ENCODE measurements at places on chromosomes 7 and 10. TPM values are rescaled to one million over a fixed set of nuclear protein-coding genes. Genes with fewer than 3 reads are reported as not detected.

- no peak for DNase-seq
Measured at GRCh38 chr10:132107949-132108877, 42.5 kb downstream of the JAKMIP3 start.

DNA sequence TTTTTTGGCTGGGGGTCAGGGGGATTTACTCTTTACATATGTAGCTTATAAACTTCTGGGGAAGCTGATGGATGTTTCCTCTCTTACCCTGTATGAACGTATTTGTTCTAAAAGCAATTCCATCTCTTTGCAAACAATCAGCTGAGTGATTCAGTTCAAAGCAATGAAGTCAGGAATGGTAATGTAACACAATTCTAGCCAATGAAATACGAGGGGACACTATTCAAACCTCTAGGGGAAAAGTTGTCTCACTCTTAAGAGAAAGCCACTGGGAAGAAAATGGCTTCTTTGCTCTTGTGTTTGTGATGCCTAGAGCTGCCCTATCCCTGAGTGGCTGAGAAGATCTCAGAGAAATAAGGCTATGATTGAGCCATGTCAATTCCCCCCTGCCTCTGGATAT is 134.8 kb upstream of the SEMA3C start:
- DNase-seq = no peak

GRCh38 chr7:145031162-145031561 is 195.3 kb upstream of the TPK1 start:
- DNase-seq = no peak

CEP55 gene
- 198 TPM for total RNA-seq

GRCh38 chr10:31273789-31274188 is 45.2 kb upstream of the ZEB1 start:
- DNase-seq = no peak

DNA sequence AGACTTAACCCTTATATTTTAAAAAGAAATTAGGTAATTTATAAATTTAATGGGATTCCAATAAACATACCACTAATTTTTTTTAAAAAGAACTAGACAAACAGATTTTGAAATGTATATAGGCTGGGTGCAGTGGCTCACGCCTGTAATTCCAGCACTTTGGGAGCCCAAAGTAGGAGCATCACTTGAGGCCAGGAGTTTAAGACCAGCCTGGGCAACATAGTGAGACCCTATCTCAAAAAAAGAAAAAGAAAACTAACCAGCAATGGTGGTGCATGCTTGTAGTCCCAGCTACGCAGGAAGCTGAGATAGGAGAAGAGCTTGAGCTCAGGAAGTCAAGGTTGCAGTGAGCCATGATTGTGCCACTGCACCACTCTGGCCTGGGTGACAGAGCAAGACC is 62.7 kb downstream of the EZH2 start:
- DNase-seq = no peak

DNA sequence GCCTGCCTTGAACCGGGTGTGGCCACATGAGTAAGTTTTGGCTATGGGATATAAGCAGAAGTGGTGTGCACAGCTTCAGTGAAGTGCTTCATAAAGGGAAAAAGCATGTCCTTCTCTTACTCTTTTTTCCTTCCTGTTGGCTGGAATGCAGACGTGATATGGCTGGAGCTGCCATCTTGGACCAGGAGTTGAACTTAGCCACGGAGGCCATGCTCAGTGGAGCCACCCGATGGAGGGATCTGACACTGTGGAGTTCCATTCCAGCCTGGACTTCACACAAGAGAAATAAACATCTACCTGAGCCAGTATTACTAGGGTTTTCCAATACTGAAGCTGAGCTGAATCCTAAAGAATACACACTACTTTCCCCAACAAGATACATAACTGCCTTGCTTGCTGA is 52.3 kb downstream of the CCDC3 start:
- DNase-seq = no peak

DNA sequence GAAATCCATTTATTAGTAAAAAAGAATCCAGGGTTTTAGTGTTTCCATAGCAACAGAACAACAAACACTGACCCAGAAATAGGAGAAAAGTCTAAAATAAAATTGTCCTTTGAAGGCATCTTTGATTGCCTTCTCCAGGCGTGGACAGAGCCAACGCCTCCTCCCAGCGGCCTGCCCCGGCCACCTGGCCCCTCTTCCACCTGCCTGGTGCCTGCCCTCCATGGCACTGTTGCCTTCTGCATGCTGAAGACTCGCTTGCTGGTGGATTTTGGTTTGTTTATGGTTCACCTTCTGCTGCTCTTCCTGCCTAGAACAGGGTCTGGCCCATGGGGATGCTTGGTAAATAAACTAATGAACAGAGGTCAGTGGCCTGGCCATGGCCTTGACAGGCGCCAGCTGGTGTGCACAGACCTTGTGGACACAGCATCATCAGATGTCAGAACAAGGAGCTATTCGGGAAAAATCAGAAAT is 107.4 kb downstream of the DYNC2I1 start:
- DNase-seq = no peak

VSTM4 gene
- total RNA-seq = 1.8 TPM

- no peak for DNase-seq
Measured at GRCh38 chr7:12674861-12675260, 12.6 kb upstream of the ARL4A start.

MYPN gene
- total RNA-seq = 0.39 TPM

GRCh38 chr7:121278120-121279021 is 50.4 kb upstream of the WNT16 start:
- DNase-seq = no peak

DNA sequence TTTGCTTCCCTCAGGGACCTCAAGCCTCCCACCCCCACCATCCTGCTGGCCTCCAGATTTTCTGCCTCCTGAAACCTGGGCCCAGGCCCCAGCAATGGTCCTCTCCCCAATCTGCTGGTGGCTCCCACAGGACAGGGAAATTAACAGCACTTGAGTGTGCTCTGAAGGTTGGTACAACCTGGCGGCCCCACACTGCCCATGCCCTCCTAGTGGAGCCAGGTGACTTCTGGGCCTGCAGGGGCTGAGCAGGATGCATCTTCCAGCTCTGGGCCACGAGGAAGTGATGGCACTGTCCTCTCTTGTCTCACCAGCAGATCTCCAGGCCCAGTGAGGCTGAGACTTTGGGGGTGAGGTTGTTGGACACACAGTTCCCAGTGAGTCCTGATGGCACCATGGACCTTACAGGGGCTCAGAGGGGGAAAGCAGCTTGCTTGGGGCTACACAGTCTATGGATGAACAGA is 3.6 kb upstream of the ZMIZ1 start:
- DNase-seq = no peak

GRCh38 chr7:28155964-28156363 is 24.6 kb downstream of the JAZF1 start:
- no peak for DNase-seq

MOGAT3 gene
- not detected for total RNA-seq

ITGB1 gene
- total RNA-seq = 1,992 TPM

DNA sequence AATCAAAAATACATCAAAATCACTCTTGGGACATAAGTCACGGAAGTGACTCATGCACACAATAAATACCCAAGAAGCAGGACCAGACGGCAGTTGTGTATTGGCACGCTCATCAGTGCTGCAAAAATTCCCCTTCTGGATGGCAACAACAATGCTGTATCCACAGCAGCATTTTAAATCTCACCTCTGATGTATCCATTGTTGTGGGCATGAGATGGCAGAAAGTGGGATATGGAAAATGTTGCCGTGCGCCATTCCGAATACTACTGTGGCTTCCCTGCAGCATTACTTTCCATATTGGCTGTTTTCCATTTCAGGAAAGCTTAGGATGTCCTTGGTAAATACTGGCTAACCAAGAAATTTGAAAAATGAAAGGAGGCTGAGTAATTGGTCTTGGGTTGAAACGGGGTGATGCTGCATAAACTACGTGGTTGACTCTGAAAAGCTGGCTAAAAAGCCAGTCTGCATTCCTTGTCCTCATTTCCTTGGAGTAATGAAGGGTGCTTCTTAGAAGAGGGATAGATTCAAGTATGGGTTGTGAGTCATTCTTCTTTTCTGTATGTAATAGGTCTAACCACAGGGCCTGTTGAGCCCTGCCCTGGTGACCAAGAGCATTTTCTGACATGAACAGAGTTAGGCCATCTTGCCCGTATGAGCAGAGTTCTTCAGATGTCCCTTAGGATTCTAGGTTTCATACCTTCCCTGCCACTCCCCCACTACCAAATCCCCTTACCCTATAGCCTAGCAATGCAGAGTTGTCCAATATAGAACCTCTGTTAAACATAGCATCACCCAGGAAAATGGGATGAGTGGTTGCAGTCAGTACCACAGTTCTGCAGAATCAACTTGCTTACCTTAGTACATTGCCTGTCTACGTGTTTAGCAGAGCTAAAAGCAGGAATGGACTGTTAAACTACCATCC is 36.3 kb upstream of the TOMM7 start:
- peak; percentile 93 for DNase-seq

DNA sequence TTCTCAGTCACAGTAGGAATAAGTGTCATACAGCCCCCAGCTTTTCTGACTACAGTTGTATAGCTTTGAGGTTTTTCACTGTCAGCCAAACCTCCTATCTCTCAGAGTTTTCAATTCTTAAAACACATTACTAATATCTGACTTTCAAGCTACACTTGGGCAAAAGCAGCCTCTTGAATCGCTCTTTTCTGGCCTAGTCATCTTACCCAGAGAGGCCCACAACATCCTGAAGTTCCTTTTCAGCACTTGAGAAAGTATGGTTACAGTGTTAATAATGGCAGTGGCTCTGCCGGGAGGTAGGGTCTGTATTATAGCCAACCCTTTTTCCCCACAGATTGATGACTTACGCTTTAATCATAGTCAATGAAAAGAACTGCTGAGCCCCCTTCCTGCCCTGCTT is 181.0 kb downstream of the LRRC4 start:
- no peak for DNase-seq

TMEM196 gene
- not detected for total RNA-seq

DNA sequence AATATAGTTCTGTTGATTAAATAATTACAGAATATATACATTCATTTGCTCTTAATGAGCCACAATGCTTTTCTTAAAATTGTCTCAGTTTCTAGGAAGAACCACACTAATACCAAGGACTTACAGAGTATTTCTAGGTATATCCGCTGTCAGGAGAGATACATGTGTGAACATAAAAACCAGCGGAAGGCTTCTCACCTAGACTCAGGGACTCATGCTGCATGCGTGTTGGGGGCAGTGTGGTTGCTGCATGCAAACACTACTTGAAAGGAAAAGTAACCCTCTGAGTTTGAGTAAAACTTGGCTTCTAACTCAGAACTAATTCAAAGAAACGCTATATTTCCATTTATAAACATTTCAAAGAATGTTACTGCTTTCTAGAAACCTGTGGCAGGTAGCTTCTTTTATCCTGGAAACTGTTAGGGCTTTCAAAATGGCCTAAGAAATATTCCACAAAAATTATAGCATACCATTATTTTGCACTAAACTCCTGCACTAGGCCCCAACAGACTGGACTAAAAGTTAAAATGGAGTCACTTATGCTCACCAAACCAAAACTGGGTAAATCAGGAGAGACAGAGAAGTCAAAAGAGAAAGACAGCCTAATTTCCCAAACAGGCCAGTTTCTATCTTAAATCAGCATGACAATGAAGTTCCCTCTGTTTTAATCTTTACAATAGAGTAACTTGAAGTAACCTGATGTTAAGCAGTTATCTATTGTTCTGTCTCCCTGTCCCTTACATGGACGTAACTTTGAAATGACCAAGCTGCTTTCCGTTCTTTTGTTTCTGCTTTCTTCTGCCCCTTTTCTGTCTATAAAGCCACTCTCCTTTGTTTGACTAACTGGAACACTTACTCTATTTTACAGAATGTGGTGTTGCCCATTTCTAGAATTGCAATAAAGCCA is 95.2 kb upstream of the FAM133B start:
- no peak for DNase-seq

ABCA13 gene
- total RNA-seq = 4.5 TPM

GRCh38 chr10:96507044-96507443 is 6.7 kb downstream of the TLL2 start:
- no peak for DNase-seq

DNA sequence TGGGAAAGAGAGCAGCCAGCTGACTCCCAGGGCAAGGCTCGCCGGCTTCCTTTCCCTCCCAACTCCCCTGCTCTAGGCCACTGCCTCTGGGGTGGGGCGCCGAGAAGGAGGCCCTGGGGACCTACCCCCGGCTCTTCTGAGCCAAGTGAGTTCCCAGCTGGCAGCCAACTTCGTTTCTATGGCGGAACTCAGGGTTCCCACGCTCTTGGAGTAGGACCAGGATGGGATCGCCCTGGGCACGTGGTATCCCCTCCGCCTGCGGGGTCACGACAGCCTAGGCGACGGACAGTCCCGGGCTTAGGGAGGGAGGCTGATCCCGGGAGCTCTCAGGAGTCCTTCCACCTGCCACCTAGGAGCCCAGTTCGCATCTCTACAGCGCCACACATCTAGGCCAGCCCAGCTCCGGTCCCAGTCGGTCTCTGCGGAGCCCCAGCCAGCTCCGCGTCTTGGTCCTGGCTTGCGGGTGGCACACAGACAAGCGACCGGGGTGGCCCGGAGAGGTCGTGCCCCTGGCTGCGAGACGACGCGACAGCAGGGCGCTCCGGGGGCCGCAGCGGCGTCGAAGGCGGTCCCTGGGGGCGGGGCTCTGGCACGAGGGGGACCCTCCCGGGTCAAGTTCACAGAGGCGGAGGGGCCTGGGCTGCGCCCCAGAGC is 20.5 kb upstream of the GATA3 start:
- DNase-seq = no peak

DNA sequence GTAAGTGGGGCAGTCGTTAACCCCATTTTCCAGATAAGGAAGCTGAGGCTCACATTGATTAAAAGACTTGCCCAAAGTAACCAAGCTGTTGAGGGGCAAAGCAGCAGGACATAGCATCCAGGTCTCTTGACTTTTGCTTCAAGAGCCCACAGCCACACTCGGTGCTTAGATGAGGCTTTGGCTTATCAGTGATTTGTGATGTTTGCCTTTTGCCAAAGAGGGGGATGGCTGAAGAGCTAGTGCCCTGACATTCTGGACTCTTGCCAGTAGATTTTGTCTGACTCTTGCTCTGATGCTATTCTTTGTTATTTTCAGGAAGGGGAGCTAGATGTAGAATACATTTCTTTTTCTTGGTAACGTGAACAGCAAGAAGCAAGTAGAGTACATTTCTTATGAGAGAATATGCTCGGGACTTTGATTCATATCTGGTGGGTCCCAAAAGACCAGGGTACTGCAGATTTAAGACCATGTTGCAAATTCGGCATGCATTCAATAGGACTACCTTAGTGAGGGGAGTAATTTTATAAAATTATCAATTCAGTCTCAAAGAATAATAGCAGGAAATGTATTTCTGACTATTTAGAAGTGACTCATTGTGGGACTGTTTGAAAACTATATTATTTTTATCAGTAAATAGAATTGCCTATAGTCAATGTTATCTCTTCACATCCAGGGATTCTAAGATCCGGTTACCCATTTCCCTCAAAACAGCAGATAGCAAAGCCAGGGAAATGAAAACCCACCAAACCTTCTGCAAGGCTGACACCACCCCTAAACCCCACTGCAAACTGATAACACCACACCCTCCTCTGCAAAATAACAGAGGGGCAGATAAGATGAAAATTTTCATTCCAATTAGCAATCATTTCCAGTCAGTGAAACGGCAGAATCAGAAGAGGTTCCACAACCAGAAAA is 180.0 kb upstream of the BMPER start:
- no peak for DNase-seq

Data from SJSA1 (cell line).